ENCODE measurements at places on chromosomes 11 and 22.

DNA sequence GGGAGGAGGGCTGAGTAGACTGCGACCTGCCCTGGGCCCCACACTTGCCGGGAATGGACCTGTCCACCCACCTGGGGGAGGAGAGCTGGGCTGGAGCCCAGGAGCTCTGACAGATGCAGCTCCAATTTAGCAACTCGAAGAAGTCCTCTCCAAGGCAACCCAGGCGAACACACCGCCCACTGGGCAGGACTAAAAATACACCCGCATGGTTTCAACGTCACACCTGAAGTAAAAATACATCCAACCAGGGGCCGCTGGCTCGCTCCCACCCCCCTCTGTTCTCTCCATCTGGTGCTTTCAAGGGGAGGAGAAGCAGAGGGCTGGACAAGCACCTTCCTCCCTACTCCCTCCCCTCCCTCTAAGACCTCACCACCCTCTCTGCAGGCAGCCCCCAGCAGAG is 119.9 kb downstream of the FEZ1 start:
- peak; percentile 46 for DNase-seq

DNA sequence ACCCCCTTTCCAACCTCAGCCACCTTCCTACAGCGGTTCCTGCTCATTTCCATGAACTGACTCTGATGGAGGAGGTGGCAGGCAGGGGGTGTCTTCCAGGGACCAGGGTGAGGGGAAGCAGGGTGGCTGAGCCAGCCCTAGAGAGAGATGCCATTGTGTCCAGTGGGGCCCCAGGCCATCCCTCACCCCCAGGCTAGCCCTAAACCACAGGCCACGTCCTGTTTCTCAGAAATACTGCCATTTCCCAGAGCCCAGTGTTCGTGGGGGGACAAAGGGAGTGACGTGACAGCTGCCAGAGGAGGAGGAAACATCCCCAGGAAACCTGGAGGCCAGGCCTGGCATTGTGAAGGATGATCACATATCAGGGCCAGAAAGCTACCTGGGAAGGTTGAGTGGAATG is 39.5 kb downstream of the CHRDL2 start:
- no peak for DNase-seq

DNA sequence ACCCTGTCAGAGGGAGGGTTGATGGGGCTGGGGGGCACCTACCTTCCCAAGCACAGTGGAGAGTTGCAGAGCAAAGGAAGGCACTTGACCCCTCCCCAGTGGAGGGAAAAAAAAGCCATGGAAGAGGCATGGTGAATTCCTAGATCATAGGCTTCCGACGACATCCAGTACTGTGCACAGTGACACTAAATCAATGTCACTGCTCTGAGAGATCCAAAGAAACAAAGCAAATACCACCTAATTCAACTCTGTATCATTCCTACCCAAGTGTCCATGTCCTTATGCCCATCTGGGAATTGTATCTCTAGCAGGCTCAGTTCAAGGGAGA is 344.2 kb upstream of the NCAM1 start:
- DNase-seq, result no peak

DNA sequence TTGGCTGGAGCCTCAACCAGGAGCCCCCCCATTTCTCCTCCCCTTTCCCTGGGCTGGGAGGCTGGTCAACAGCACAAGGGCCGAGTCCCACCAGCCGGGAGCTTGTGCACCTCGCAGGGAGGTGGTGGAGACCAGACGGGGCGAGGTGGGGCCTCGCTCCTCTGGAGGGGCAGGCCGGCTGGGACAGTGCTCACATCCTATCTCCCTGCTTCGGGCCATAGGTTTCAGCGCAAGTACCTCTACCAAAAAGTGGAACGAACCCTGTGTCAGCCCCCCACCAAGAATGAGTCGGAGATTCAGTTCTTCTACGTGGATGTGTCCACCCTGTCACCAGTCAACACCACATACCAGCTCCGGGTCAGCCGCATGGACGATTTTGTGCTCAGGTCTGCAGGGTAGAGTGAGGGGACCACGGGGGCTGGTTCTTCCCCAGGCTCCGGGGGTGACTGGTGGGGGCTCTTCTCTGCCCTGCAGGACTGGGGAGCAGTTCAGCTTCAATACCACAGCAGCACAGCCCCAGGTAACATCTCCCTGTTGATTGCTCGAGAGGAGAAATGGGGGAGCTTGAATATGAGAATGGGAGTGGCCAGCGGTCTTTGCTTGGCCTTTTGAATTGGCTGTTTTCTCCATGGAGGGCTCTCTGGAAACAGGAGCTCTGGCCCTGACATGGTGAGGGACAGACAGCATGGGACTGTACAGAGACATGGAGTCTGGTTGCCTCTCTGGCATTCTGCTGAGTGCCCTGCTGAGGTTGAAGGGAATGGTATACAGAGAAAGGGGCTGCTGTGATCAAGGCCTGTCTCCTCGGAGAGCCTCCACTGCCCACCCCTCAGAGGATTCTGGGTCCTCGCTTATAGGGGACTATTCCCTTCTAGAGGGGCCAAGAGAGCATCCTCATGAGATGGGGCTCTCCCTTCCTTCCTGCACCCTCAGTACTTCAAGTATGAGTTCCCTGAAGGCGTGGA is 3.3 kb downstream of the SIDT2 start:
- no peak for DNase-seq

Data from GM13977 (cell line).